CD4-positive, alpha-beta T cell treated with Interleukin-6 at 100 ng/mL for 8 hours (primary cell): ENCODE measurements at places on chromosomes 6 and 20.

DNA sequence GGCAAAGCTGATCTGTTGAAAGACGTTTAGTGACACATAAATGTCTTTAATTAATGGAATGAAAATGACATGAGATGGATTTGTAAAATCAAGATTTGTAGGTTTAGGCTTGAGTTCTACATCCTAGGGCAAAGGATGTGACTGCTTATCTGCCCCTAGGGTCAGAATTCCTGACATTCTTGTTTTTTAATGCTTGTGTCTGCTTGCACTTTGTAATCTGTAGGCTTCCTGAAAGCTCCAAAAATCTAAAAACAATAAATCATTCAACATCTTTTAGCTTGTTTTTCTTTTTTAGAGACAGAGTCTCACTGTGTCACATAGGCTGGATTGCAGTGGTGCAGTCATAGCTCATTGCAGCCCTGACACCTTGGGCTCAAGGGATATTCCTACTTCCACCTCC lies 107.9 kb upstream of the MLIP start:
- DNase-seq: no peak

DNA sequence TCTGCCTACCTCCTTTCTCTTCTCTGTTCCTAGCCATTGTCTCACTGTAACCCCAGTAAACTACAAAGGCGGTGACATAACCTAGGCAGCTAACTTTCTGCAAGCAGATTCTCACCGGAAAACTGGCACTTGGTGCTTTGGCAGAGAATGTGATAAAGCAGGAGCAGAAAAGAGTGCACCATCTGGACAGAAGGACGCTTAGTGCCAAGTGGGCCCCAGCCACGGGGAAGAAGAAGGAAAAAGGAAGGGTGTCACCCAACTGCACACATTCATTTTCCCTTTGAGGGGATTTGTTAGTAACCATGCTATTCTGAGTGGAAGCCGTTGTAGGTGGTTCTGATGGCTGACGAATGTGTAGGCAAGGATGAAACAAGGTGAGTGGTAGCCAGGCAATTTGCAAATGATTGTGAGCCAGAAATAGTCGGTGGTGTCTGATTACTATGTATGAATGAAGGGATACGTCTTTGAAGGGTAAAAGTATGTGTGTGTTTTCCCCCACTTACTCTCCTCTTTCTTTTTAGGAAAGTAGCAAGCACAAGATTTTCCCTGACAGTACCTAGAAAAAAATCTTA lies 148.3 kb upstream of the STXBP5 start:
- DNase-seq: no peak

DNA sequence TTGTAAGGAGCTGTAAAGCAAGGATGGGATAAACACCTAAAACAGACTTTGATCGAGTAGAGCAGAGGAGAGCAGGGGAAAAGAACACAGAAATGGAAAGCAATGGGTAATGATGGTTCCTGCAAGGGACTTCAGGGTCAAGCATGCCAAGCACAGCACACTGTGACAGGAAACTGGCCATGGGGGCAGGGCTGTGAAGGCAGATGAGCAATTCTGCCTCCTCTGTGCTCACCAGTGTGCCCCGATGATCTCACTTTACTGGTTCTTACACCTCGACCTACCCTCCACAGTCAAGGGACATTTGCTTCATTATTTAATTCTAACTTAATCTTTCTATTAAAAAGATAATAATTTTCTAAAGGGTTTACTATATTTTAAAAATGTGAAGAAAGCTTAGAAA lies 21.6 kb upstream of the MYB start:
- no peak for DNase-seq

GRCh38 chr6:7110092-7110792 lies 2.5 kb downstream of the RREB1 start:
- DNase-seq: no peak

- no peak for DNase-seq
Measured at GRCh38 chr6:54730767-54731630, 115.6 kb upstream of the FAM83B start.

GRCh38 chr6:67680297-67680932 lies 954.7 kb upstream of the ADGRB3 start:
- DNase-seq: no peak

DNA sequence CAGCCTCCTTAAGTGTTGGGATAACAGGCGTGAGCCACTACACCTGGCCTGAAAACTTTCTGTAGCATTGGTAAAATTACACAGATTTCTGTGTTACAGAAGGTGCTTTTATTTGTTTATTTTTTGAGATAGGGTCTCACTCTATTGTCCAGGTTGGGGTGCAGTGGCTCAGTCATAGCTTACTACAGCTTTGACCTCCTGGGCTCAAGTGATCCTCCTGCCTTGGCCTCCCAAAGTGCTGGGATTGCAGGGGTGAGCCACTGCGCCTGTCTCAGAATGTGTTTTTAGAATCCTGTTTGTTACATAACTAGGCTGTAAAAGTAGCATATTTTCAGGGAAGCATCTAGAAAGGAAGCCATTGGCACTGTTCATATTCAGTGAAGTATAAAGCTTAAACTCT lies 16.9 kb upstream of the BLTP3A start:
- no peak for DNase-seq

- DNase-seq: no peak
Measured at GRCh38 chr6:7424967-7425807, 35.6 kb downstream of the RIOK1 start.

GRCh38 chr6:6654599-6655575 lies 66.4 kb downstream of the LY86 start:
- peak; percentile 35 for DNase-seq

GRCh38 chr6:2850538-2851113 lies 9.0 kb upstream of the SERPINB1 start:
- no peak for DNase-seq

GRCh38 chr6:111338843-111339242 lies 144.2 kb downstream of the REV3L start:
- no peak for DNase-seq

DNA sequence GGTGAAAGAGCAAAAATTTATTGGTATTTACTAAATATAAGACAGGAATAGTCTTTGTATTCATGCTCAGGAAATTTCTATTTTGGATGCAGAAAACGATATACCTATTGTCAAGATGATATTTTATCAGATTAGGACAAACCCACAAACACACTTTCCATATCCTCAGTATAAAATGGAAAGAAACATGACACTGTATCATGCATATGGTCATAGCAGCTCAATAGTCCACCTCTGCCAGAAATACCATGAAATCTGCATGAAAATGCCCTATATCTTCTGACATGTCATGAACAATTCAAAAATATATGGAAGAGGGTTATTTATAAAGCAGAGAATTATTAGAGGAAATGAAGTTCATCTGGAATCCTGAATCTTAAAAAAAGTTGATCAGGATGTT lies 11.7 kb upstream of the HINT3 start:
- DNase-seq: no peak

DNA sequence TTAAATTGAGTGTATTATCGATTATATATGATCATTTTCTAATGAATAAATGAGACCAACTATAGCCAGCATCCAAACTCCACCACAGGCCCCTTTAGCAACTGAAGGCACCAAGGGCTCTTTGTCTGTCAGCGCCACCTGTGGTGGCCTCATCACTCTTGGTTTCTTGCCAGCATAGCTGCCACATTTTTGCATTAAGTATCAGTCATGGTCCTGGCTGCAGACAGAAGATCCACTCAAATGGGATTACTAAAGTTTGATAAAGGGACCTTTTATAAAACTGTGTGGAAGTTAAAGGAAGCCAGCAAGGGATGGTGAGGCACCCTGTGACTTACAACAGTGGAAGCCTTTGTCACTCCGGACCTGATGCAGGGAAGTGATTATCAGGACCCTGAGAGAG lies 162.9 kb downstream of the C6orf118 start:
- no peak for DNase-seq

DNA sequence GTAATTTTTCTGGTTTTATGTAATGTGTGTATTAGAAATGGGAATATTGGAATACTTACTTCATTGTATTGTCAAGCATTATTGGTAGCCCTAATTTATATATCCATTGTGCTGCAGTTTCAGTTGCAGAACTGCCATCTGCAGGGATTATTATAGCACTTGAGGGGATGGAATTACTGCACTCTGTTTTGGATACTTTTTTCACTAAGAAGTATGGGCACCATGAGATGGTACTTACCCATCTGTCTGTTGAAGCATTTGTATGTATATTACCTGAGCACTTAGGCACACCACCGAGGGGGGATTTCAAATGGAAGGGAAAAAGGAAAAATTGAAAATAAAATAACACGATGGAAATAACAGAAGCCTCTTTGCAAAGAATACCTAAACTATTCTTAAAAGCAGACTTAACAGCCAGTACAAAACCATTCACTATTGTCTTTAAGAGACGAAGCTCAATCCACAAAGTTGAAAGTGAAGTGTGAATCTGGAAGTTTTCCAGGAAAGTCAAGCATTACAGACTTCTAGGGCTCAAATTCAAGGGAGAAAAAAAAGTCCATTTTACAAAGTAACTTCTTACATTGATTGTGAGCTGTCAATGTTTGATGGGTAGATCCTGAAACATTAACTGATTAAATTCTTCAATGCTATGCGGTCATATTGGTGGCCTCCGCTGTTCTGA lies 318.7 kb downstream of the SOX4 start:
- no peak for DNase-seq

- peak; percentile 6 for DNase-seq
Measured at GRCh38 chr6:2209226-2209809, 36.1 kb downstream of the GMDS start.

DNA sequence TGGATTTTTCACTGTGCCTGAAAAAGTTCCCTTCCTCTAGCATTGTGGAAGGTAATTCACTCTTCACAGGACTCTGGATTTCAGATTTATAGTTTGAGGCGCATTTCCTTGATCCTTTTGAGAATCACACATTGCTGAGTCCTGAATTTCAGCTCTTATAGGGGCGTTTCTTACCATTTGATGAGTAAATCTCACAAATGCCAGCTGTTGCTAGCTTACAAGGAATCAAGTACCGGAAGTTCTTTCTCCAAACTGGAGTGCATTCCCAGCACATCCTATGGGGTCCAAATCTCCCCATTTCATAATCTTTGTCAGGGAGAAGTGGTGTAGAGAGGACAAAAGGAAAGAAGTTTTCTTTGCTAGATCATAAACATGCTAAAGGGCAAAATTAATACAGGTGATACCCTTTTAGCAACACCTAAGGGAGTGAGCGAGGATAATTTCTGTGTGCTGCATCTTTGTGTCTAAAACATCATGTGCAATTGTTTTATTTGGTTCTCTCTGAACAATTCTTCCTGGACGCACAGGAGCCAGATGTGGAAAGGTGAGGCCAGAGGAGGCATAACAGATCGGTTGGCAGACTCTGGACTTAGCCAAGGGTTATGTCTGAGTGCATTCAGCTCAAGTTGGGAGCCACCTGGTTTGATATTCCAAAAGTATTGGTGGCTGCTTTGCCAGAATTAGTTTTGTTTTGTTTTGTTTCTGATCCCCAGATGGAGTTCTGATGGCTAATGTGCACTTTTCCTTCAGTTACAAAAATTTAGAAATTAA lies 37.4 kb upstream of the EYA2 start:
- DNase-seq: no peak

DNA sequence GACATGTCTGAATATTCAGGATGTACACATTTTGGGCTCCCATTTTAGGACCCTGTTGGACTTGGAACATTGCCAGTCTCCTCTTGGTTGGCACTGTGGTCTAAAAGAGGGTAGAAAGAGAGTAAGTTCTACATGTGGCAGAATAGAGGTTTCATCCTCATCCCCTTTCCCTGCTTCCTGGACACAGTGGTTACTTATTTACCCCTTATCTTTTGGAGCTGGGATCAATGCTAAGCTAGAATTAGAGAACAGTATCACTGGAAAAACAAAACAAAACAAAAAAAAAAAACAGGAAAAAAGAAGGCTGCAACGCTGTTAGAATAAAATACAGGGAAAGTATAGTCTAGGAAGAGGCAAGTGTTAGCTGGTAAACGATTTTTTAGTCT lies 790.6 kb downstream of the MAFB start:
- DNase-seq: no peak

DNA sequence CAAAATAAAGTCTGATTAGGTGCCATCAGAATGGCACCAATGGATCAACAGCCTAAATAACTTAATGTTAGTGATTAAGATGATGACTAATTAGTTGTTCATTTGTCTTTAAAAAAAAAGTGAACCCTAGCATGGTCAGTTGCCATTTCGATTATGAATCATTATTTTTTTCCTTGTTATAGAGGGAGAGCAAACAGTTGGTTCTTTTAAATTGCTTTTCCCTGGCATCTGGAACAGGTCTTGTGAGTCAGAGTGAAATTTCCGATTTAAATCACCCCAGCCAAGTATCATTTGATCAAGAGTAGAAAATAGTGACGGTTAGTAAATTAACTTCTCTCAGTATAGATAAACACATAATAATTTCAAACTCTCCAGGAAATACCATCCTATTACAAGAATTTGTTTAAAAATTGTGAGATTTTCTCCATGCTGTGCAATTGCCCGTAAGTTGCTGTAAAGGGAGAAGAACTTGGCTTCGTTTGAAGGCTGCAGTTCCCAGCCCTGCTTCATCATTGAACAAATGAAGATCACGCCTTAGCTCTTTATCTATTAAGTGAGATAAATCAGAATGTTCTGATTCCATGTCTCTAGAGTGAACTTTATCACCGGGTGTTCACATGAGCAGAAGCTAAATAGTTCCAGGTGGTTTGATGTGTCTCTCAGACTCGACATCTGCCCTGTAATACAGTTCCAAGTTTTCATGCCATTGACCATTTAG lies 741.3 kb downstream of the DOK5 start:
- no peak for DNase-seq

DNA sequence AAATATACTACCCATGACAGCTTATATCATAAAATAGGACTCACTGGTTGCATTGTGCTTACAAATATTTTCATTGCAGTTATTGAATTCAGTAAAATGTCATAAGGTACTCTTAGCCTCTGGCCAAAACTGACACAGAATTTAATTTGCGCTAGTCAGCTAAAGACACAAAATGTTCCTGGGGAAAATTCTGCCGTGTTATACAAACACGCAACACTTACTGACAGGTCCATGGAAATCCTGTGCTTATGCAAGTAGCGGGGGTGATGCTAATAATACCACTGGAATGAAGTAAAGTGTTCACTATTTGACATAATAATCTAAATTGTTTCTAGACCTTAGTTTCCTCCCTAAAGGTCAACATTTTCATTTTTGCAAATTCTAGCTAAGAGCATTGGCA lies 354.4 kb upstream of the RSPO3 start:
- no peak for DNase-seq

DNA sequence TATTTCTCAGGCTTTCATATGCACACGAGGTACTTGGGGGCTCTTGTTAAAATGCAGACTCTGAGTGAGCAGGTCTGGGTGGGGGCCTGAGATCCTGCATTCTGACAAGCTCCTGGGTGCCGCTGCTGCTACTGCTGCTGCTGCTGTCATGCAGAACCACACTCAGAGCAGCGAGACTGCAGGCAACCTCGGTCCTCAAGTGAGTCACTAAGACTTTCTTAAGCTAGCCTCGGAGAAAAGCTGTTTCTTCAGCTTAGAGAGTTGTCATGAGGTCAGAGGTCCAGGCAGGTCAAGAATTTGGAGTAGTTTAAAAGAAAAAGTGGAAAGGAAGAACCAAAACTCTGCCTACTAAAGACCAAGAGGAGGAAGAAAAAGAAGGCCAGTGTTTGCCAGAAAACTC lies 92.9 kb downstream of the SPTLC3 start:
- DNase-seq: no peak

- no peak for DNase-seq
Measured at GRCh38 chr6:126056355-126057004, 70.1 kb downstream of the TRMT11 start.

GRCh38 chr6:35439308-35439707 lies 12.8 kb upstream of the FANCE start:
- DNase-seq: no peak

GRCh38 chr20:48295966-48296421 lies 510.7 kb upstream of the SULF2 start:
- DNase-seq: no peak
